ENCODE measurements at places on chromosomes 3 and 15. TPM values are rescaled to one million over a fixed set of nuclear protein-coding genes. Genes with fewer than 3 reads are reported as not detected.

GOLGA6A gene
- total RNA-seq, result not detected

TEX55 gene
- total RNA-seq, result not detected

TMIE gene
- 0.69 TPM for total RNA-seq

GRCh38 chr3:193620650-193621049, 27.6 kb downstream of the OPA1 start:
- H3K36me3 ChIP-seq, result peaks cover 14% of the 10 kb centered on the region
- H3K27me3 ChIP-seq, result no peaks in the 10 kb centered on the region
- no peak overlapping the region for H3K4me3 ChIP-seq
- H3K4me1 ChIP-seq, result no peaks in the 10 kb centered on the region
- no peak for DNase-seq
- H3K27ac ChIP-seq, result no peak overlapping the region

- no peak for DNase-seq
- peak overlapping the region; percentile 46 for H3K4me3 ChIP-seq
- no peak overlapping the region for H3K27ac ChIP-seq
These were observed 769 bp downstream of the TAFA4 start for GRCh38 chr3:68931406-68932149.

DNA sequence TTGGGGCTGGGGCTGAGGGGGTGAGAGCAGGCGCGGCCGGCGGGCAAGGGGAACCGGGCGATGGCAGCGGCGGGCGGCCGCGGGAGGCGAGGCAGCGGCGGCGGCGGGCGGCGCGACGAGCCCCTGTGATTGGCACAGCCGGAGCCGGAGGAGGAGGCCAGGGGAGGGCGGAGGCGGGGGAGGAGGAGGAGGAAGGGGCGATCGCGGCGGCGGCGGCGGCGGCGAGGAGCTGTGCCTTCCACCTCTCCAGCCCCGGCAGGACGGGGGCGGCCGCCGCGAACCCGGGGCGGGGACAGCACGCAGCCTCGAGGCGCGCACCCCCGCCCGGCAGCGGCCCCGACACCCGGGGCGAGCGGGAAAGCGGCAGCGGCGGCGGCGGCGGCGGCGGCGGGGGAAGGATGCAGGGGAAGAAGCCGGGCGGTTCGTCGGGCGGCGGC, at the start of gene SLCO3A1:
TSS of gene SLCO3A1 (plus strand) at position 198 of the 437 bp plus-strand sequence.
- peak within 1 kb of the TSS; percentile 96 for H3K27ac ChIP-seq
- peak within 1 kb of the TSS; percentile 83 for H3K4me3 ChIP-seq
- no peaks in the 10 kb centered on the region for H3K36me3 ChIP-seq
- H3K4me1 ChIP-seq, result peaks cover 40% of the 10 kb centered on the region
- H3K27me3 ChIP-seq, result no peaks in the 10 kb centered on the region

GRCh38 chr3:184563941-184564684, 2.5 kb downstream of the EPHB3 start:
- H3K36me3 ChIP-seq, result no peaks in the 10 kb centered on the region
- no peaks in the 10 kb centered on the region for H3K27me3 ChIP-seq
- DNase-seq, result no peak
- peak overlapping the region; percentile 89 for H3K27ac ChIP-seq

DNA sequence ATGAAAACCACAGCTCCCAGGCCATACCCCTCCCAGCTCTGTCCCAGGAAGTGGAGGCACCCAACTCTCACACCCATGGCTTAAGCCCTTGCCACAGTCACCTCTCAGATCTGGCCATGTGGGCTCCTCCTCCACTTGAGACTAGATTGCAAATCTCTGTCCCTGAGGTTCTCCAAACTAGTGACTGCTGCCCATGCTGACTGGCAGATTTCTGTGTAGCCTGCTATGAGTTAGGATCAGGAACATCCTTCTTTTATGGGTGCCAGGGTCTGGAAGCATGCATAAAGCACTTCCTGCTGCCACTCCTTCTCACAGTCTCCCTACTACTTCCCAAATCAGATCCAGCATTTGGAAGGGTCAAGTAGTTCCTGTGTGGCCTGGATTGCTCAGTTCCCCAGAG, 59.6 kb upstream of the GOLIM4 start:
- H3K4me3 ChIP-seq, result no peak overlapping the region
- no peaks in the 10 kb centered on the region for H3K27me3 ChIP-seq
- no peaks in the 10 kb centered on the region for H3K4me1 ChIP-seq
- no peaks in the 10 kb centered on the region for H3K36me3 ChIP-seq
- no peak overlapping the region for H3K27ac ChIP-seq
- DNase-seq, result no peak

- H3K4me1 ChIP-seq, result peaks cover 33% of the 10 kb centered on the region
- H3K4me3 ChIP-seq, result no peak overlapping the region
- H3K27ac ChIP-seq, result no peak overlapping the region
- no peak for DNase-seq
- no peaks in the 10 kb centered on the region for H3K36me3 ChIP-seq
These were observed 74.7 kb downstream of the MAGI1 start for GRCh38 chr3:65963787-65964677.

DNA sequence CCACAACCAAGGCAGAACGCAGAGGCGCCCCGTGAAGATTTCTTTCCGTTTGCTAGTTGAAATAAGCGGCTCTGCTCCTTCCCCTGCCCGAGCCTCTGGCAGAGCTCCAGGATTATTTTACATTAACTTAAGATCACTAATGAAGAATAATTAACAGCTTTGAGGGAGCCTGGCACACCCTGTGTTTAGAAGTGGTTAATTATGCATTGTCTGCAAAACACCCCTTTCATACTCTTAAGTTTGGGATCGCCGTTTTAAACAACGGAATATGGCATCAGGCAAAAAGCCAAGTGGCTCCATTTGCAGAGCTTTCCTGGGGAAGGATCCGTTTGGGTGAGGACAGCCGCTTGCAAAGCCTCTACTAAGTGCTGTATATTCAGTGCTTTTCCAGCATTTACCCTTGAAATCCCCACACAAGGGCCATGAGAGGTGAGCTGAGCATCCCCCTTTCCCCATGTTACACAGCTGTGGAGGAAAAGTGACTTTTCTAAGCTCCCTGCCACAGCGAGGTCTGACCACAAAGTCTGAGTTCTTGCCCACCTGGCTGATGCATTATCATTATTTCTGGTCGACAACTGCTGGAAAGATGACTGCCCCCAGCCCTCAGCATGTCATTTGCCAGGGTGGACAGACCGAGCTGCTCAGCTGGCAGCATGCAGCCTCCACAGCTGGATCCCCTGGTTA, 33.9 kb downstream of the IQSEC1 start:
- H3K4me3 ChIP-seq, result peak overlapping the region; percentile 44
- H3K27ac ChIP-seq, result no peak overlapping the region
- H3K36me3 ChIP-seq, result no peaks in the 10 kb centered on the region
- no peaks in the 10 kb centered on the region for H3K4me1 ChIP-seq
- no peak for DNase-seq

DNA sequence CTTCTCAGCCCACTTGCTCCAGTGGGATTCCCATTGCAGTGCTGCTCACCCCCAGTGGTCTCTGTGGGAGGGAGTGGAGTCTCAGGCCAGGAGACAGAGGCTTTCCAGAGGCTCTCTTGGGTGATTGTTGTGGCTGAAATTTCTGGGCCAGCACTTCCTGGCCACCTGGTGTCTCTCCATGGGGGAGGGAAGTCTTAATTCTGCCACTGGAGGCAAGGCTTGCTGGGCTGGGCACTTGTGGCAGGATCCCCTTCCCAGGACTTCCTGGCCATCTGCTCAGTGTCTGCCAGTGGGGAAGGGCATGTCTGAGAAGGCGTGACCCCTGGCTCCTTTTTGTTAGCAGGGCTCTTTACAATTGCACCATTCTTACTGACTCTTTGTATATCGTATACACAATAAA, 351.8 kb downstream of the GABRB3 start:
- H3K36me3 ChIP-seq, result no peaks in the 10 kb centered on the region
- H3K4me3 ChIP-seq, result no peak overlapping the region
- no peak overlapping the region for H3K27ac ChIP-seq
- H3K4me1 ChIP-seq, result no peaks in the 10 kb centered on the region
- no peaks in the 10 kb centered on the region for H3K27me3 ChIP-seq
